Activated T-cell treated with anti-CD3 and anti-CD28 coated beads, Interleukin-2, amount 50 U/mL, for 1 hour (primary cell): ENCODE measurements at places on chromosomes 1 and 21.

DNA sequence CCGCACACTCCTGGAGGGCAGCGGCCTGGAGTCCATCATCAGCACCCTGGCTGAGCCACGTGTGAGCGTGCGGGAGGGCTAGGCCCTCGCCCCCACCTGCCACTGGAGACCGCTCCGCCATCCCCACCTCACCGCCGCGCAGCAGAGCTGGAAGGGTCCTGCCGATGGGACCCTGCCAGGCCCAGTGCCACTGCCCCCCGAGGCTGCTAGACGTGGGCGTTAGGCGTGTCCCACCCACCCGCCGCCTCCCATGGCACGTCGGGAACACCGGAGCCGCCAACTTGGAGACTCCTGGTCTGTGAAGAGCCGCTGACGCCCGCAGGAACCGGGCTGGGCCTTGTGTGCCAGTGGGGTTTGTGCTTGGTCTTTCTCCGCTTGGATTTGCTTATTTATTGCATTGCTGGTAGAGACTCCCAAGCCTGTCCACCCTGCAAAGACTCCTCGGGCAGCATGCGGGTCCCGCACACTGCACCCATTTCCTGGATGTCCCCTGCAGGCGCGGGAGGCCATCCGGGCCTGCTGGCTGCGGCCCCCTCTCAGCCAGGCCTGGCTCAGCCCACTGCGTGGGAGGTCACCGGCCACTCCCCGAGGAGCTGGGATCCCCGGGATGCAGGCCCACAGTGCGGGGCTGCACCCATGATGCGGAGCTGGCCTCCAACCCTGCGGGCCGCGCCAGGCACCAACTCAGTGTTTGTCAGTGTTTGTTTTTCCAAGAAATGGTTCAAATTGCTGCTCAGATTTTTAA lies 6.0 kb downstream of the LY9 start:
- DNase-seq = no peak

- no peak for DNase-seq
These were observed 24.8 kb upstream of the THEM4 start for GRCh38 chr1:151934048-151934493.

- peak; percentile 85 for DNase-seq
These were observed 4.1 kb downstream of the KIF21B start for GRCh38 chr1:201019321-201019977.

GRCh38 chr1:161342821-161343220 lies 24.9 kb downstream of the CFAP126 start:
- no peak for DNase-seq

- DNase-seq = no peak
These were observed 11.8 kb downstream of the UBE2T start for GRCh38 chr1:202329891-202330290.

DNA sequence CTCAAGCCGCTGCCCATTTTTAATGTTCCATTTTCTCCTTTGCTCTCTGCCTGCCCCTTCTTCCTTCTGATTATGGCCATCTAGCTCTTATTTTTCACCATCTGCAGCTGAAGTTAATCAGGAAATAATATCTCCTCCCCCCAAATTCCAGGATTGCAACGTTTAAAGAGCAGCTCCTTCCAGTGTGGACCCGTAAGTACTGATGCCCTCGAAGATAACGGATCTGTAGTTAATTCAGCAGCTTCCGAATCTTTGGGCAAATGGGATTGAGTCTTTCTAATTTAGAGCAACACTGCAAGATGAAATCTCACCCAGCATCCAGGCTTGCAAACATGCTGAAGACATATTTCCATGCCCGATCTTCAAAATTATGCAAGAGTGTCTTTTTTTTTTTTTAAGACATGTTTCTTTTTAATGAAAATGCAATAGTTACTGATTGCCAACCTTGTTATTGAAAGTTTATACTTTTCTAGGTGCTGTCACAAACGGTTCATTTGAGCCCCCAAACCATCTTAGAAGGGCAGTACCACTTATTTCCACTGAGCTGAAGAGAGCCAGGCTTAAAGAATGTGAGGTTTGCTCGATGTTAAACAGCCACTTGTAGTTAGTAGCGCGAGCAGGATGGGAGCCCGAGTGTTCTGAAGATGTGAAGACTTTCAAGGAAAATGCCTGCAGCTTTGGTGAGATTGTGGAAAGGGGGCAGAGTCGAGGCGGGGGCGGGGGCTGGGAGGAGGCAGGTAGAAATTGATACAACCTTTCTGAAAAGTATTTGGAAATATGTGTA lies 10.9 kb upstream of the RCAN3 start:
- no peak for DNase-seq

GRCh38 chr1:2554621-2555387 lies 1.4 kb upstream of the TNFRSF14 start:
- peak; percentile 65 for DNase-seq

DNA sequence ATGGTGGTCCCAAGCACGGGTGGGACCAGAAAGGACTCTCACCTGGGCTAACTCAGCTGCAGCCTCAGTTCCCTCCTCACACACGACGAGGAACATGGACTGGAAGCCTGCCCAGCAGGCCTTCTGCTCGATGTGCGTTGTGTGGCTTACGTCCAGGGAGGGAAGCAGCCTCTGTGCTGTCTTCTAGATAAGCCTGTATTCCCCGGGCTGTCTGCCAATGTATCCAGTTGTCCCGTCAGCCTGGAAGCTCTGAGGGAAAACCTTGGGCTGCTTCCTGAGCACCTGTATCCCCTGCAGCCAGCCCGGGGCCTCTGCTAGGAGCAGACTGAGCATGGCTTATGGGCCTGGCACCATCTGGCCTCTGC lies 10.5 kb downstream of the PCSK9 start:
- no peak for DNase-seq

- no peak for DNase-seq
These were observed at the start of gene SLC6A9 for GRCh38 chr1:44031252-44032169. Gene SLC6A9, minus strand, starts transcription at chr1:44031462. Its CDS starts 7,185 bp downstream, at chr1:44024277.

DNA sequence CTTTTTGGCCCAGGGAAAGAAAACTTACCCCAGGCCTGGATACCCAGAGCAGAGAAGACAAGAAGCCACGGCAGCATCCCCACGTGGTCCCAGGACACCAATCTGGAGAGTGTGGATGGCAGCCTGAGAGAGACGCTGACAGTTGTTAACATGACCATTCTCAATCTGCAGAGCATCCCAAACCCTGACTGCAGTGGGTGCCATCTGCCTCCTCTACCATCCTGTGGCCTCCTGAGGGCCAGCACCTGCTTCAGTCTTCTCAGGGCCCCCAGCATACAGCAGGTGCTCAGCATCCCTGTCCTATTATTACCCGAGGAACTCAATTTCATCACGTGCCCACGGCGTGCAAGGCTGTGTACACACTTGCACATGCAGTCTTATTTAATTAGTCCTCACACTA lies 785 bp downstream of the PGLYRP4 start:
- DNase-seq = no peak

GRCh38 chr1:25425098-25426085 lies 4.8 kb upstream of the RHCE start:
- no peak for DNase-seq

- no peak for DNase-seq
These were observed 58.9 kb downstream of the MAP3K7CL start for GRCh38 chr21:29189353-29189752.

- no peak for DNase-seq
These were observed 46.9 kb upstream of the POFUT2 start for GRCh38 chr21:45334591-45335081.

DNA sequence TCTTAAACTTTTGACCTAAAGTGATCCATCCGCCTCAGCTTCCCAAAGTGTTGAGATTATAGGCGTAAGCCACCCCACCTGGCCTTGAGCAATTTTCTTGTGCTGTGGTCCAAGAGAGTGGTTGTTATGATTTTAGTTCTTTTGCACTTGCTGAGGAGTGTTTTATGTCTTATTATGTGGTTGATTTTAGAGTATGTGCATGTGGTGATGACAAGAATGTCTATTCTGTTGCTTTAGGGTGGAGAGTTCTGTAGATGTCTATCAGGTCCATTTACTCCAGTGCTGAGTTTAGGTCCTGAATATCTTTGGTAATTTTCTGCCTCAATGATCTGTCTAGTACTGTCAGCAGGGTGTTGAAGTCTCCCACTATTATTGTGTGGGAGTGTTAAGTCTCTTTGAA lies 11.2 kb upstream of the S100B start:
- no peak for DNase-seq

DNA sequence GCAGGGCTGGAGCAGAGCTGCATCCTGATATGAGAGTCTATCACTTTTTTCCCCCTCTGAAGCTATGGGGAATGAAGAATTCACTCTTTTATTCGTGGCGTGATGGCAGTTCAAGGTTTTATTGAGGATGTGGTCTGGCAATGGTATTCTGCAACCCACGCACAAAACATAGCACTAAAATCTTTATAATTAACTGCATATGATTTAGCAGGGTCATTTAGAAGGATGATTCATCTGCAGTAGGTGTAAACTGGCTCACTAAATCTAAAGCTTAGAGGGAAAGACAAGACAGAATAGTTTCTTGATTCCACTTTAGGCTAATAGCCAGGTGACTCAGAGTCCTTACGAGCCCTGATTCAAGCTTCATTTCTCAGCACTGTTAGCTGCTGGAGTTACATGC lies 25.0 kb upstream of the CHRM3 start:
- DNase-seq = no peak

GRCh38 chr1:82565546-82565945 lies 764.8 kb downstream of the ADGRL2 start:
- DNase-seq = no peak

DNA sequence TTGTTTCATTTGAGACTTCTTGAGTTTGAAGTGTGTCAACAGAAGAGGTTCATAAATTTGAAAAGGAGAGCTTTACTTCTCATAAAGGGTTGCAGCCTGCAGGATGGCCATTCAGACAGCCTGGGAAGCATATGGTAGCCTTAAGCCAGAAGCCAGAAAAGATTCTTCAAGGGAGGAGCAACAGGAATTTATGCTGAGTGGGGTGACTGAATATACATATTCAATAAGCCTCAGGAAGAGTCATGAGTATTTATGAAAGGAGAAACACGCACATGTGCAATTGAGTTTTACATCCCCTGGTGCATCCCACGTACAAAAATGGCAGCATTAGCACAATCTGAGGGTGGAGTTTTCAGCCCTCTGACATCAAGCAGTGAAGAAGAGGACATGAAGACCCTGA lies 290.2 kb downstream of the KCTD3 start:
- DNase-seq = no peak

- no peak for DNase-seq
These were observed 332.2 kb upstream of the PLXNA2 start for GRCh38 chr1:208576425-208576824.
